T1000 (cell line): ENCODE measurements at places on chromosomes 1 and 21.

GRCh38 chr1:7251454-7251800 is 466.2 kb downstream of the CAMTA1 start:
- DNase-seq, result no peak

GRCh38 chr1:116785006-116785405 is 30.8 kb downstream of the CD2 start:
- peak; percentile 38 for DNase-seq

DNA sequence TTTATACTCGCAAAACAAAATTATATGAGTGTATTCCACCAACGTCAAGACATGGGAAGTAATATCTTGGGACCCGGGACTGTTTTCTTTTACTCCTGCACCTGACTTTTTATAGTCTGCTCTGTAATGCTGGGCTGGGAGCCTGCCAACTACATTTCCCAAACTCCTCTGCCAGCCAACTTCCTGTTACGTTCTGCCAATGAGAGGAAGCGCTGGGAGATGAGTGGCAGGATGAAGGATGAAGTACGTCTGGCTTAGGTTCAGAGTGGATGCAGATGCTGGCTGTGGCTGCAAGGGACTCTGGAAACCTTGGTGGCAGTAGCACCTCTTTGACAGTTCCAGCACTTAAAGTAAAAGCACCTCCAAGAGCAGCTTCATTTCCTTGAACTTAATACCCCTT is 59.6 kb downstream of the USP24 start:
- DNase-seq, result no peak

DNA sequence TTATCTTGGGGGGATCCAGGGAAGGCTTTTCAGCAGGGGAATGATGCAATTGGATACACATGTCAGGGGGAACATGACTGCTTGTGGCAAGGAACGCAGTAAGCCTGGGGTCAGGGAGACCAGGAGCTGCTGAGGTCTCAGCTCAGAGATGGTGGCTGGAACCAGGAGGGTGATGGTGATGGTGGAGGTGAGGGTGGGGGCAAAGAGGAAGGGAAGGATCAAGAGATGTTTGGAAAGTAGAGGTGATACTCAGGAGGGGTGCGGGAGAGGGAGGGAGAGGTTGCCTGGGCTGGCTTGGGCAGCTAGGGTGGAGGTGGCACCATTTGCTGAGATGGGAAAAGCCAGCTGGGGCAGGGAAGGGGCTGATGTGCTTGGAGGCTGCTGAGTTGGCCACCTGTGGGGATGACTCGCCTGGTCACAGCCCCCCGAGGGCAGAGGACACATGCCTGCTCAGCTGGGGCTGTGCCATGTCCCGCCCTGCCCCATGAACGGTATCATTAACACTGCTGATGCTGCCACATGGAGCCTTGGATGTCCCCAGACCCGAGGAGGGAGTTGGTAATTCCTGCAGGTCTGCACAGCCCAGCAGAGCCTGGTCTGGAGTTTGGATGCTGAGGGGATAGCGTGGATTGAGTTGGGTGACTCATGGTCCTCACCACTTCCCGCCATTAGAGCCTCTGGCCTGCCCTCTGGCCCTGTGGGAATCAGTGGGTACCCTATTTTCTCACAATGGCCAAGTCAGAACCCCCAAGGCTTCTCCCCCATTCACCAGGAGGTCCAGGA is 6.3 kb upstream of the PADI1 start:
- DNase-seq, result no peak
